Effector CD4-positive, alpha-beta T cell (primary cell): ENCODE measurements at places on chromosomes 7 and 10.

GRCh38 chr7:152392254-152392653 lies 43.5 kb downstream of the KMT2C start:
- DNase-seq: no peak

DNA sequence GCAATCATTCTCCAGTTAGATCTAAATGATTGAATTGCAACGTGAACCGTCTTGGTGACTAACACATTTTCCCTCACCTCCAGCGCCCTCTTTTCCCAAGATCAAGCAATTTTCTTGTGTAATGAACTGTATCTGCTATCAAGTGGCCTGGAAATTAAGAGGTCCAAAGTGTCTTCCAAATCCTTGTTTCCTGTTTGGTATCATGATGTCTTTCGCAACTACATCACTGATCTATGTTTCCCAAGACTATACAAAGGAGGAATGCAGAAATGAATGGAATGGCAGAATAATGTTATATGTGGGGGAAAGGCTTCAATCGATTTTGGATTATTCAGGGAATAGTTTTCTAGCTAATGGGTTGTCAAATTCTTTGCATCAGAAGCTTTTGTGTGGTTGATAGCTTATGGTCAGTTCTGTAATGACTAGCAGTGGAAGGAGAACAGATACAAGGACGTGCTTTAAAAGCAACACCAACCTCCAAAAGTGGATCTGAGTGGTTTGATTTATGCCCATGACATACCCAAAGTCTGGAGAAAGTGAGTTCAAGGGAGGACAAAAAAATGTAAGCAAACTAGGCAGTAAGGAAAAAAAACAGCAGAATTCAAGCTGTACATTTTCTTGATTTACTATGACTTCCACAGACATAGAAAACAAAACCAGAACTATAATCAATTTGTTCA lies 14.6 kb upstream of the ZEB1 start:
- no peak for DNase-seq

GRCh38 chr7:95847061-95847460 lies 74.7 kb downstream of the DYNC1I1 start:
- no peak for DNase-seq

DNA sequence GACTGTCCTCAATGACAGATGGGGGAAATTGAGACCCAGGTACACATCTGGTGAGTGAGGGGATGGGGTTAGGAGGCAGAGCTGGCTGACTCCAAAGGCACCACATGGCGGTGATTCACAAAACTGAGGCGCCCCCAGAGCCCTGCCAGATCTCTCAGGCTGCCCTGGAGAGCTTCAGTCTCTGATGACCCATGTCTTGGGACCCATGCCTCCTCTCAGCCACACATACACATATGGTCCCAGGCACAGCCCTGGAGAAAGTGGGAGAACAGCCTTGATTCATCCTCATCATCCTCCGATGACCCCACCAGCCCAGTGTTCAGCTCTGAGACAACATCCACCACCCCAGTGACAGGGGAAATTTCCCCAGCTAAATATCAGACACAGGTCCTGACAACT lies 426.0 kb downstream of the RPS24 start:
- no peak for DNase-seq

DNA sequence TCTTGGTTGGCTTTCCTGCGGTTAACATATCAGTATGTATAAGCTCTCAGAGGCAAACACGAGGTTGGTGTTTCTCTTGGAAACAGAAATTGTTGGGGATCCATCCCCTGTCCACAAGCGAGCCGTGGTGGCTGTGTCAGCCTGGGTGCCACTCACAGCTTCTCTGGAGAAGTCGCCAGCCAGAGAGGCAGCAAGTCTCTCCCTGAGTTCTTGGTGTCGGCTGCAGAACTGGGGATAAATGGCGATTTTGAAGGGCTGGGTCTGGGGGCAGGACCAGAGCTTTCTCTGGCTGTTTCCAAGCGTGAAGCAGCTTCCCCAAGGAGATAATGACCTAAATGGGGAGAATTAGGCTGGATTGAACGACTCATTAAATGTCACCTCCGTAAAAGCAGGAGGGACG lies 335.3 kb downstream of the GLRX3 start:
- DNase-seq: no peak

- no peak for DNase-seq
These were observed 19.1 kb upstream of the ARMS2 start for GRCh38 chr10:122435212-122435827.

DNA sequence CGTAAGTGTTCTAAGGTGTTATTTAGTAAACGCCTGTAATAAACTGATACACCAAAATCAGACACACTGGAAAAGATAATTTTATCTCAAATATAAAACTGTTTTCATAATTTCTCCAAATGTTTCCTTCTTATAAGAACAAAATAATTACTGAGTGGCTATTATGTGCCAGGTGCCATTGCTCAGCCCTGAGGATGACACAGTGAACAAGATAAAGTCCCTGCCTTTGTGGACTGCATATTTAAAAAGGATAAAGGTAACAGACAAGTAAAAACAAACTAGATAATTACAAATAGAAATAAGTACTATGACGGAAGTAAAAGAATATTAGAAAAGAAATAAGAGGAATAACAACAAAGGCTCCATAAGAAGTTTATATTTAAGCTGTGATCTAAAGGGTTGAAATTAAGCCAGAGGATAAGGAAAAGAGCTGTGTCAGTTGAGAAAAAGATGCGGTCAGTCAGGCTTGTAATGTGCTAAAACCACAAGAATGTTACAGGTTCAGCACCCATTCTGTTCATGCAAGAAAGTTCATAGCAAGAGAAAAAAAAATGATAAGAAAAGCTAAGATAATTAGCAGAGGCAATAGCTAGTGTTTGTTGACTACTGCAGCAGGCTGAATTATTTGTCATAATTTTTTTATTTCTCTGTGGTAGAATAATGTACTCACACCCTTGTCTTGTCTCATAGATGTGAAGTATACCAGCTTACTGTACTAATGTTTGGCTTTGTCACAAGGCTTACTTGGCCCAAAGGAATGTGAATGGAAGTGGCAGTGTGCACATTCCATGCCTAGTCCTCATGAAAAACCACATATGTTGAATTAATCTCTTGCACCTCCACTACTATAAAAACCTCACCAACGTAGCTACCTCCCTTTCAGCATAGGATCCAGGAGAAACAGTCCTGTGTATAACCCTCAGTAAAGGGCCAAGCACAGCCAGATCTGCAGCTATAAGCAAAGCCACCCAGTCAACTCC lies 75.1 kb downstream of the CRPPA start:
- DNase-seq: no peak

DNA sequence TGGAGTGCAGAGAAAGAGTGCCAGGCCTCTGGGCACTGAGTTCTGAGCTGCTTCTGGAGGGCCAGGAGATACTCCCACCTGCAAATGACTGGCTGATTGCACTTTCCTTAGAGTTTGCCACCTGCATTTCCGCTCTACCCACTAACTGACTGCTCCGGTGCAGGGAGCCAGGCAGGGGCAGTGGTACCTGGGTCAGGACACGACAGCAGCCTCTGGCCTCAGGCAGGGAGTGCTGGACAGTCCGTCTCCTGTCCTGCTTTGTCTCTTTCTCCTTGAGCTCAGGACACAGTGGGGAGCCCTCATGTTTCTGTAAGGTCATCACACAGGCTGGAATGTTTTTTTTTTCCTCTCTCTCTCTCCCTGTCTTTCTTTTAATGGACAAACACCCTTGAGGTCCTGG lies 252.0 kb downstream of the DPP6 start:
- DNase-seq: no peak

DNA sequence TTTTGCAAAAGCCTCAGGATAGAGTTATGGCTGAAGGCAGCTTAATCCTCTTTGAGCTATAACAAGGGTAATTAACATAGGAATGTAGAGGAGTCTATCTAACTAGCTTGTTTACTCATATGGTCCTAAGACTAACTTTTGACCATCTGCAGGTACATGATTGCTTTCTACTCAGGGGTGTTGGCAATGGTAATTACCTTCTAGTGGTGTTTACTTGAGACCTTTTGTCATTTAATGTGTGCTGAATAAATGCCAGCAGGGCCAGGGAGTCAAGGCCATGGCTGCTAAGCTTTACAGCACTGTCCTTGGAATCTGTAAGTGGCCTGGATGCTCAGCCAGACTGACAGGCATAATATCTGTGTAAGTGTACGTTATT lies 1325.0 kb downstream of the XPNPEP1 start:
- DNase-seq: no peak

- no peak for DNase-seq
These were observed 49.3 kb upstream of the KMT2E start for GRCh38 chr7:104964626-104965236.

- no peak for DNase-seq
These were observed 374.6 kb upstream of the GHITM start for GRCh38 chr10:83764666-83765065.

DNA sequence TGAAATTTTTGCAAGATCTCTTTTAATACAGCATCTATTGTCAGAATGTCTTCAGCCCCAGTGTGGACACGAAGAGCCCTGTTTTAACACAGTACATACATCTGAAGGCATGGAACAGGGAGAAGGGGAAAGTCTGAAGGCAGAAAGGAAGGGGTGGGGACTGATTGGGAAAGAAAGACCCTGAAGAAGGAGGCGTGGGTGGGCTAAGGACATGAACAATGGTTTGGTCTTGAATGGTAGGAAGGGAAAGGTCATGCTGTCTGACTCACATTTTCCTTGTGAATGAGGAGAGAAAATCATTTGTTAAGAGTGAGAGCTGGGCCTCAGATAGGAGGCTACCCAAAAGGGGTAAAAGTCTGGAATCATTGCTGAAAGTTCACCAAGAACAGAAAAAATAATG lies 297.1 kb downstream of the GALNT17 start:
- no peak for DNase-seq

- DNase-seq: no peak
These were observed 258.3 kb upstream of the IMMP2L start for GRCh38 chr7:111820621-111821020.

GRCh38 chr10:124313374-124313773 lies 105.3 kb downstream of the OAT start:
- DNase-seq: no peak

DNA sequence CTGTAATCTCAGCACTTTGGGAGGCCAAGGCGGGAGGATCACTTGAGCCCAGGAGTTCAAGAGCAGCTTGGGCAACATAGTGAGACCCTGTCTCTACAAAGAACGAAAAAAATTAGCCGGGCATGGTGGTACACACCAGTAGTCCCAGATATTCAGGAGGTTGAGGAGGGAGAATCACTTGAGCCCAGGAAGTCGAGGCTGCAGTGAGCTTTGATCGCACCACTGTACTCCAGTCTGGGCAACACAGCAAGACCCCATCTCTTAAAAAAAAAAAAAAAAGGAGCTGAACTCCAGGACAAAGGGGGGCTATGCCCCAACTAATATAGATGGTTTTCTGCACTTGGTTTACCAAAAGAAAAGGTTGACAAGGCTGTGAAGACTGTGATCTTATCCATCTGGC lies 101.2 kb upstream of the ANLN start:
- no peak for DNase-seq

- DNase-seq: no peak
These were observed 28.1 kb downstream of the BLNK start for GRCh38 chr10:96243296-96243695.
